NCI-H460 (cell line): ENCODE measurements at places on chromosomes 16 and 17. TPM values are rescaled to one million over a fixed set of nuclear protein-coding genes. Genes with fewer than 3 reads are reported as not detected.
A peak's percentile ranks its signal among the peaks of the same experiment; 100 is the strongest.

DNA sequence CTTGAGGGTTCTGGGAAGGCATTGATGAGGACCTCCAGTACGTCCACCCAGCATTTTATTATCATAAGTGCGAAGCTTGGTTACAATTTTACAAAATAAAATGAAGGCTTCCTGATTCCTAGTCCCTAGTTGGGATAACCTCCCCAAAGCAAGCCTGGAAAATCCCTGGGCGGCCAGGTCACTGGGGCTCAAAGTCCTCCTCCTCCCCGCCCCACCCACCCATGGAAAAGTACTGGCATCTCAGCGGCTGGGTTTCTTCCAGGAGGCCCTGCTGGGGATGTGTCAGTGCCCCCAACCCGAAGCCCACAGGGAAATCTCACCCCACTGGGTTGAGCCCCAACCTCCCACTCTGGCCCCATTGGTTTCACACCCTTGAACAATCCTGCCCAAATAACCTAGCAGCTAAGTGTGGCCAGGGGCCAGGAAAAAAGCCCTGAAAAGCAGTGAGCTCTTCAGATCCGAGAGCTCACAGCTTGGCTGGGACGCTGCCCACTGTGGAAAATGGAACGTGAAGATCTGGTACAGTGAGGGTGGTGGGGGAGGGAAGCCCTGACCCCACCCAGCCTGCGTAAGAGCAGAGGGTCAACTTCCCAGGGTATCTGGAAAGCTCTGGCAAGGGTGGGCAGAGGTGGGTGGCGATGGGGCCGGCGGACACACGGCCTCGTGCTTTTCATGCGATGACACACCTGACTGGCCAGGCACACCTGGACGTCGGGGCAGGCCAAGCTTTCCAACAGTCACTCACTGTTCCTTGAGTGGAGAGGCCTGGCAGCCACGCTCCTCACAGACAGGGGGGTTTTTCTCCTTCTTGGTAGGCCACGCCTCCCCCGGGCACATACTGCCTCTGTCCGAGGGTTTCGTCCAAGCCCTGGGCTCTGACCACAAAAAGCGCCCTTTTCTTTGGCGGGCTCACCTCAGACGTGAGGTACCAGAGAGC lies 324.5 kb downstream of the SOX9 start:
- DNase-seq: no peak

- no peak for DNase-seq
Measured at GRCh38 chr17:71024172-71024571, 854.8 kb downstream of the KCNJ2 start.

DNA sequence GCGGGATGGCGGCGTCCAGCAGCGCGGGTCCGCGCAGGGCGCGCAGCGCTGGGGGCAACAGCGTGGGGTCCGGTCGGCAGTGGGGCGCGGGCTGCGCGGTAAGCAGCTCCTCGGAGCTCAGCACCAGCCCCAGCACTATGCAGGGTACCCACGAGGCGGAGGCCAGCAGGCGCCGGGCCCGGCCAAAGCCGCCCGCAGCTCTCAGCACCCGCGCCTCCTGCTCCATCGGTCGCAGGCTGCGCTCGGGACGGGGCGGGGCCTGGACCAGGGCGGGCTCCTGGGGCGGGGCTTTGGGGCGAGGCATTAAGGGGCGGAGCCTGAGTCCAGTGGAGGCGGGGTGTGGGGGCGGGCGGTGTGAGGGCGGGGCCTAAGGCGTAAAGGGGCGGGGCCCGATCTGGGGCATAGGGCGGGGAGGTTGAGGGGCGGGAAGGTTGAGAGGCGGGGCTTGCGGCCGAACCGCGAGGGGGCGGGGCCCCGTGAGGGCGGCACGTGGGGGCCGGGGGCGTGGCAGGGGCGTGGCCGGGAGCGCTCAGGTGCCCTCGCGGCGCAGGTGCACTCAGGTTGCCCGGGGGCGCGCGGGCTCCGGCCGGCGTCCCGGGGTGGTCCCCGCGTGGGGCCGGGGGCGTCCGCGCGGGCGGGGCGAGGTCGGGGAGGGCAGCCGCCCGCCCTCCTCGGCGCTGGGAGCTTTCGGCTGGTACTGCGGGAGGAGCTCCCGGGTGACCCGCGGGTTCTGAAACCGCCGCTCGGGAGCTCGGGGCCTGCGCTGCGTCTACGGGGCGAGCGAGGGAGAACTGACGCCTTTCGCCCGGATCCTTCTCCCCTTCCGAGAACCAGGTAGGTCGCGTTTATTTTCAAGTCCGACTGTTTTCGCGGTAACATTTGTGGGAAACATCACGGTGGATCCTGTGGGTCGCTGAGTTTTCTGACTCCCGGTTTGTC lies 1.4 kb upstream of the SLC22A31 start:
- peak; percentile 54 for DNase-seq

DNA sequence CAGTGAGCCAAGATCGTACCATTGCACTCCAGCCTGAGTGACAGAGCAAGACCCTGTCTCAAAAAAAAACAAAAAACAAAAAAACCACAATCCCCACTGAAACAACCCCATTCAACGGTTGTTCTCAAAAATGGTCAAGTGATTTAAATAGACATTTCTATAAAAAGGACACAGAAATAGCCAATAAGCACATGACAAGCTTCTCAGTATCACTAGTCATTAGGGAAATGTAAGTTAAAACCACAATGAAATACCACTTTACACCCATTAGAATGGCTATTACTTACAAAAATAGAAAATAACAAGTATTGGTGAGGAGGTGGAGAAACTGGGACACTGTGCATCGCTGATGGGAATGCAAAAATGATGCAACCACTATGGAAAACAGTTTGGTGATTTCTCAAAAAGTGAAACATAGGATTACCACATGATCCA lies 26.6 kb upstream of the MYLK3 start:
- DNase-seq: no peak

GRCh38 chr16:27646806-27647205 lies 96.9 kb downstream of the KATNIP start:
- DNase-seq: no peak

DNA sequence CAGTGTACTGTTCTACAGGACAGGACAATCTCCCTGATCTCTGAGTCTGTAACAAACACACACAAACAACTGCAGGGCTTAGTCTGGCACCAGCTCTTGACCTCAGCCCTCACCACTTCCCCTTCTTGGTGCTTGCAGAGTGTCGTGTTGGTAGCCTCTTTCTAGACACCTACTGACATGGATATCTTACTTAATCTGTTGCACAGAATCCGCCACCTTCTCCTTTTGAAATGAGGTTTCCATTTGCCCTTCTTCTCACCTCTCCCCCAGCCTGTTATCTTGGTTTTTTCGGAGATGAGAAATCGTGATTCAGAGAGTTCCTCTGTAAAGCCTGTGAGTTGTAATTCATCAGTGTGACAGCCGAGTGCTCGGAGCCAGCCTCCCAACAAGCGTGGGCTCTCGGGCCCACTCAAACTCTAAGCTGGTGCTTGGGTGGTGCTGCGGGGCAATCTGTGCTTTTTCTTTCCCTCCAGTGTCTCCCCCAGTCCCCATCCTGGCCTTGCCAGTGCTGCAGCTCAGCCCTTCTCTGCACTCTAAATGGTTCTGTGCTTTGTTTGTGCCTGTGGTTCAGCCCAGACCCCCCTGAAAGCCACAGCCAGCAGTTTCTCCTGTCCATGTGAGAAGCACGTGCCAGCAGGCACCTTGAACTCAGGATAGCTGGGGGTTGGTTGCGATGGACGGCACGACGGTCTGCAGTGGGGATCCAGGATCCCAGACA lies 28.1 kb downstream of the KIAA0513 start:
- no peak for DNase-seq

GRCh38 chr17:77248216-77249114 lies 107.7 kb downstream of the SEC14L1 start:
- no peak for DNase-seq

DNA sequence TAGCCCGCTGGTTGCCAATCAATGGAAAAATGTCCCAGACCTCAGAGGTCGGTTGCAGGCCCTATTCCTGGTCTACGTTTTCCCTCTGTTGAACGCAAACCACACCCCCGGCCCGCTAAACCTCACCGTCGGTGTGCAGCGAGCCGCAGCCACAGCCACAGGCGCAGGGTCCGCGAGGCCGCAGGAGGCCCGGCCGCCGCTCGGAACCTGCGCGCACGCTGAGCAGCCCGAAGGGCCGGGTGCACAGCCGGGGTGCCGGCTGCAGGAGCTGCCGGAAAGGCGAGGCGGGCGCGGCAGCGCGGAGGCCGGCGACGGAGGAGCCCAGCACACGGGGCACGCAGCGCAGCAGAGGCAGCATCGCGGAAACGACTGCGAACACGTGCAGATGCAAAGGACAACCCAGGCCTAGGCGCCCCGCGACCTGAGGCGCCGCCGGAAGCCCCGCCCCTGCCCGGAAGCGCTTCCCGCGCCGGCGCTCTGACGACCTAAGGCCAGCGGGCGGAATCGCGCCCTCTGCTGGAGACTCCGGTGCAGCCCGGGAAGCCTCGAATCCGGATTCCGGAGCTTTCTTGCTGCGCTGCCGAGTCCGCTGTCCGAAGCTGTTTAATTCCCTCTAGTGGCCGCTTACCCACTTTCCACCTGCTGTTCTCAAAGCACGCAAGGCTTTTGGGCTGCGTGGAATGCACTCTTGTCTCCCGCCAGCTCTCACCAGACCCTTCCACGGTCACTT lies at the start of gene C1QBP:
TSS of gene C1QBP (minus strand) at position 440 of the 730 bp plus-strand sequence. CDS start at position 358, 82 bp downstream.
- DNase-seq: peak; percentile 91

GRCh38 chr17:69779378-69780214 lies 295.4 kb upstream of the KCNJ16 start:
- no peak for DNase-seq

GRCh38 chr17:77264617-77265230 lies 124.0 kb downstream of the SEC14L1 start:
- no peak for DNase-seq

The ADORA2B gene
- total RNA-seq: 10.0 and 10.6 TPM in 2 replicates

The PRSS8 gene
- not detected in 2 replicates for total RNA-seq

The IRX3 gene
- total RNA-seq: 8.5 and 9.6 TPM in 2 replicates

The C1QTNF1 gene
- 0.22 TPM in 1 of 2 replicates, not detected in the other for total RNA-seq

The TERB1 gene
- 0.20 TPM in 1 of 2 replicates, not detected in the other for total RNA-seq

The G6PC1 gene
- not detected in 2 replicates for total RNA-seq

The RDM1 gene
- total RNA-seq: 3.2 and 5.2 TPM in 2 replicates

The AXIN2 gene
- total RNA-seq: 0.02 and 0.06 TPM in 2 replicates

The NPIPA7 gene
- 25.7 and 27.6 TPM in 2 replicates for total RNA-seq
